ENCODE measurements at places on chromosomes 1 and 21. TPM values are rescaled to one million over a fixed set of nuclear protein-coding genes. Genes with fewer than 3 reads are reported as not detected.
A peak's percentile ranks its signal among the peaks of the same experiment; 100 is the strongest.

The BRINP2 gene
- polyA plus RNA-seq, result not detected

GRCh38 chr1:59045636-59046035 is 251.3 kb upstream of the FGGY start:
- DNase-seq, result no peak

The DMRTA2 gene
- not detected for polyA plus RNA-seq

DNA sequence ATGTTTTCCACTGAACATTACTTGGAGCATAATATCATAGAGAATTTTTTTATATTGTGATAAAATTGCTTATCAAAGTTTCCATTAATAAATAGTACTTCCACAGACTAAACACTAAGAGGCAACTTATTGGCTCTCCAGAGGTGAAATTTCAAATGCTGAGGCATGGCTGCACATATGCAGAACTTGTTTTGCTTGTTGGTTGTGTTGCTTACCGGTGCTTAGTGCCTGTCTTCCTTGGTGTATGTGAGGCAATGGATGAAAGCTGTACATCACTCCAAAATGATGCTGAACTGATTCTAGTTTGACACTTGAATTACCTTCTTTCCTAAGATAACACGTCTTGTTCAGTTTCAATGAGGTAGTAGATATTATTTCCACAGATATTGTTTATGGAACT is 29.8 kb upstream of the GPR52 start:
- DNase-seq, result no peak

The TPTE gene
- not detected for polyA plus RNA-seq

GRCh38 chr1:212346601-212347000 is 61.4 kb downstream of the PPP2R5A start:
- DNase-seq, result no peak

DNA sequence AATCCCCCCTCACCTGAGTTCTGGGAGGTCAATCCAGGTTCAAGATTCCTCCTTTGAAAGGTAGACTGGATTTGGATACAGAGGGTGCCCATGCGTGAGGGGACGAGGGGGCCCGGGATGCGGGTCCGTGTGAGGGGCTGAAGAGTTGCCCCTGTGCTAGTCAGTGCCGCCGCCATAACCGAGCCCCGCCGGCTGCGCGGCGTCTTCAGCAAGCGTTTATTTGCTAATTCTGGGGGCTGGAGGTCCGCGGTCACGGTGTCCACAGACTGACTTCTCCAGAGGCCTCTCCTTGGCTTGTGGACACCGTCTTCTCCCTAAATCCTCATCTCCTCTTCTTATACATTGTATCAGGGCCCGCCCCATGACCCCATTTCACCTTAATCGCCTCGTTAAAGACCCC is 20.9 kb upstream of the SAMD11 start:
- no peak for DNase-seq

The DCDC2B gene
- 0.13 TPM for polyA plus RNA-seq

- no peak for DNase-seq
These were observed 135.5 kb downstream of the SETD4 start for GRCh38 chr21:35924714-35925301.

GRCh38 chr21:21148009-21148408 is 149.8 kb downstream of the NCAM2 start:
- DNase-seq, result no peak

The RSPH1 gene
- polyA plus RNA-seq, result not detected

- DNase-seq, result no peak
These were observed 35.5 kb upstream of the ASB17 start for GRCh38 chr1:75967719-75968118.

The ILDR2 gene
- not detected for polyA plus RNA-seq

- no peak for DNase-seq
These were observed 13.3 kb downstream of the ARV1 start for GRCh38 chr1:230992100-230992774.

The ERMAP gene
- 3.1 TPM for polyA plus RNA-seq

DNA sequence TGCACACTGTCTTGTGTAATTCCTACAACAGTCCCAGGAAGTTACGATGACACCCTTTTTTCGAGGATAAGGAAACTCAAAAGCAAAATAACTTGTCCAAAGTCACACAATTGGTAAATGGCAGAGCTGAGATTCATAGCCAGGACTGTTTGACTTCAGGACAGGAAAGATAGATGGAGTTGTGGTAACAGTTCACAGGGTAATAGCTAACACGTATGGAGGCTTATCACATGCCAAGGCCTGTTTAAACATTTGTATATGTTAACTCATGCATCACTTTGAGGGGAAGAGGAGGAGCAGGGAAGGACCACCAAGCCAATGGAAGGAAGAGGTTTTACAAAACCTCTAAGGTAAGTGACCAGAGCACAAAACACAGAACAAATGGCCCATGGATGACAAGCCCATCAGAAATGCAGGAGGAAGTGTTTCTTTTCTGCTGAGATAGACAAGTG is 2.8 kb downstream of the DHCR24 start:
- DNase-seq, result no peak

- no peak for DNase-seq
These were observed 113.1 kb downstream of the PCP4 start for GRCh38 chr21:39980241-39980820.

- DNase-seq, result no peak
These were observed 130.4 kb downstream of the ATP1B1 start for GRCh38 chr1:169236880-169237279.

- no peak for DNase-seq
These were observed 76.4 kb upstream of the SLC45A1 start for GRCh38 chr1:8241417-8242014.

The OR14K1 gene
- not detected for polyA plus RNA-seq

GRCh38 chr1:11179125-11179524 is 10.0 kb upstream of the ANGPTL7 start:
- no peak for DNase-seq

The CHIA gene
- not detected for polyA plus RNA-seq

GRCh38 chr1:198730952-198731351 is 92.1 kb downstream of the PTPRC start:
- no peak for DNase-seq

GRCh38 chr1:78607944-78608343 is 12.3 kb upstream of the IFI44L start:
- no peak for DNase-seq

DNA sequence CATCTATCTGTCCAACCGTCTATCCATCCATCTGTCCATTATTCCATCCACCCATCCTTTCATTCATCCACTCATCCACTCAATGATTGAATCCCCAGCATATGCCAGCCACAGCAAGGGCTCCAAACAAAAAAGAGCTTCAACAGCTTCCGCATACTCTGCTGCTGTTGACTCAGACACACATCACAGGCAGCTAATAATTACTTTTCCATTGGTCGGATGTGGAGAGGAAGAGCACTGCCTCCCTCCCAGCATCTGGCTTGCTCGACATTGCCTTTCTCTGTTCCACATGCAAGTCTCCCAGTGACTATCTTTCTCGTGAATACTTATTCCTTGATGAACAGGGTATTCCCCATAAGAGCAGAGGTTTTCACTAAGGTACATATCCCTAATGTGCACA is 176.5 kb downstream of the HIVEP3 start:
- DNase-seq, result no peak

The TMOD4 gene
- polyA plus RNA-seq, result 1.0 TPM

DNA sequence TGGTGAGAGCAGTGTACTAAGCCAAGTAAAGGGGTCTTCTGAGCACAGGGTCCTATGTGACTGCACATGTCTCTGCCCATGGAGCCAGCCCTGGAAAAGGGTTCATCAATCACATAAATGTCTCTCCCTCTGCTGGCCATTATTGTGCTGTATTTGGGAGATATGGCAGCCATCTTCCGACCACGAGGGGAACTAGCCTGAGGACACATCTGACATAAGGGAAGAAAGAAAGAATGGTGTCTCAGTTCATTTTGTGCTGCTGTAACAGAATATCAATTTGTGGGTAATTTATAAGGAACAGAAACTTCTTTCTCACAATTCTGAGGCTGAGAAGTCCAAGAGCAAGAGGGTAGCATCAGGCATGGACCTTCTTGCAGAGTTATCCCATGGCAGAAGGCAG is 55.1 kb upstream of the GJA5 start:
- no peak for DNase-seq

DNA sequence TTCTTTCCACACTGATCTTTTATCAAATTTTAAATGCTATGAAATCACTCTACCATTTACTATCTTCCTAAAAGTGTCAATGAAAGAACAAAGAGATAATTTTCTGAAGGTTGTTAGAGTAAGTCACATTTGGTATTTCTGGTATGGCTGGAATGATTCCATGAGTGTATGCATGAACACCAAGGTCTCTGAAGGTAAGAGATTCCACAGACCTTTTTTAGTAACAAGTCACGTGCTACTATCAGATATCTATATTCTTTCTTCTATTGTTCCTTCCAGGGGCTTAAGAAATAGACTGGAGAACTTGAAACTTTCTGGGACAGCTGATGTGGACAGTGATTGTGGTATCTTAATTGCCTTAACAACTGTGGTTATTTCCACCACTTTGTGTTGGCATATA is 265.0 kb downstream of the SDCCAG8 start:
- no peak for DNase-seq

The CR1 gene
- 2.3 TPM for polyA plus RNA-seq

The SCNM1 gene
- polyA plus RNA-seq, result 58.4 TPM

- no peak for DNase-seq
These were observed 66.6 kb upstream of the TIAM1 start for GRCh38 chr21:31410499-31411131.

DNA sequence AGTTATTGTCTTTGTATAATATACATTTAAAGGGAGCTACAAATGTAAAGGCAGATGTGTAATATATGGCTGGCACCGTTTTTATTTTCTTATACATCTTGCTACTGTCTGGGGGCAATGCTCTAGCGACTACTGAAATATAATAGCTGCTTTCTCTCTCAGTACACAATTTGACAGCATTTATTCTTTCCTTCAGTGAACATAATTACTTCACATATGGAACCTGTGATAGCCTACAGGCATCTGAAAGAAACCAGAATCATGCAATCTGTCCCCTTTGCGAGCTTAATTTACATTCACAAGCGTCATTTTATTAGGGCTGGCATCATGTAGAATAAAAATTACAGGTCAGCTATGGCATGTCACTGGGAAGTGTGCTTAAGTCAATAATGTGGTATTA is 557.5 kb upstream of the PTBP2 start:
- DNase-seq, result no peak

DNA sequence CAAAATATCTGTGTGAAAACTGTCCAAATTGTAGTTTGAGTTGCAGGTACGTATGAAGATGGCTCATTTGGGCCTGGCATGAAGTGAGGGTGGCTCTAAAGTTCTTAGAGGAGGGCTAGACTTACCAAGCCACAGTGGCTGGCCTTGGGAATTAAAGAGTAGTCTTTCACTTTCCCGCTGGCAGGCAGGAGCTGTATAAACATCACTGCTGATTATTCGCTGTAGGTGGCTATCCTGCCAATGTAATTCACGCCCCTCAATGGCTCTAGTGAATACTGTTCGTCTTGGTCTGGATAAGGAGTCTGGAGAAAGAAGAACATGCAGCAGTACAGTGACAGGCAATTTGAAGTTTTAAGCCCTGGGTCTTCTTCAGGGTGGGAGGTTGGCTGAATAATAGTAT is 31.0 kb downstream of the UROD start:
- DNase-seq, result no peak

The KRTAP10-9 gene
- polyA plus RNA-seq, result not detected

DNA sequence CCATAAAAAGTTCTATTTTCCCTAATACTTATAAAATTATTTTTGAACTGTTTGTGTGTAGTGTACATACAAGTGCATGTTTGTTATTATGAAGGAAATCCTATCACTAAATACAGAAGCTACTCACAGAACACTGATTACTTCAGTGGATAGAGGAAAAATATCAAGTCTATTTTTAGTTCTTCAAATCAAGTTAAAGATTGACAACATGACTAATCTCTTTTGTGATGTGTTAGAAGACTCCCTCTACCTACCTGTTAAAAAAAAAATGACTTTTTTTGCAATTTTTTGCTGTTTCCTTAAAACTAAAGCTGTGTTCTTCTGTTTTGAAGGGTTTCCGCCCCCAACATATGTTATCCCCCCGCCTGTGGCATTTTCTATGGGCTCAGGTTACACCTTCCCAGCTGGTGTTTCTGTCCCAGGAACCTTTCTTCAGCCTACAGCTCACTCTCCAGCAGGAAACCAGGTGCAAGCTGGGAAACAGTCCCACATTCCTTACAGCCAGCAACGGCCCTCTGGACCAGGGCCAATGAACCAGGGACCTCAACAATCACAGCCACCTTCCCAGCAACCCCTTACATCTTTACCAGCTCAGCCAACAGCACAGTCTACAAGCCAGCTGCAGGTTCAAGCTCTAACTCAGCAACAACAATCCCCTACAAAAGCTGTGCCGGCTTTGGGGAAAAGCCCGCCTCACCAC is 45.5 kb downstream of the NCF2 start:
- no peak for DNase-seq

- DNase-seq, result no peak
These were observed 27.7 kb downstream of the RPL5 start for GRCh38 chr1:92859400-92860039.

The HSD11B1 gene
- polyA plus RNA-seq, result 0.30 TPM

- no peak for DNase-seq
These were observed 642.9 kb downstream of the PTPRU start for GRCh38 chr1:29879217-29879616.

- no peak for DNase-seq
These were observed 11.6 kb downstream of the TIPRL start for GRCh38 chr1:168190403-168190802.

- no peak for DNase-seq
These were observed 52.7 kb downstream of the TRIM33 start for GRCh38 chr1:114458237-114458777.

DNA sequence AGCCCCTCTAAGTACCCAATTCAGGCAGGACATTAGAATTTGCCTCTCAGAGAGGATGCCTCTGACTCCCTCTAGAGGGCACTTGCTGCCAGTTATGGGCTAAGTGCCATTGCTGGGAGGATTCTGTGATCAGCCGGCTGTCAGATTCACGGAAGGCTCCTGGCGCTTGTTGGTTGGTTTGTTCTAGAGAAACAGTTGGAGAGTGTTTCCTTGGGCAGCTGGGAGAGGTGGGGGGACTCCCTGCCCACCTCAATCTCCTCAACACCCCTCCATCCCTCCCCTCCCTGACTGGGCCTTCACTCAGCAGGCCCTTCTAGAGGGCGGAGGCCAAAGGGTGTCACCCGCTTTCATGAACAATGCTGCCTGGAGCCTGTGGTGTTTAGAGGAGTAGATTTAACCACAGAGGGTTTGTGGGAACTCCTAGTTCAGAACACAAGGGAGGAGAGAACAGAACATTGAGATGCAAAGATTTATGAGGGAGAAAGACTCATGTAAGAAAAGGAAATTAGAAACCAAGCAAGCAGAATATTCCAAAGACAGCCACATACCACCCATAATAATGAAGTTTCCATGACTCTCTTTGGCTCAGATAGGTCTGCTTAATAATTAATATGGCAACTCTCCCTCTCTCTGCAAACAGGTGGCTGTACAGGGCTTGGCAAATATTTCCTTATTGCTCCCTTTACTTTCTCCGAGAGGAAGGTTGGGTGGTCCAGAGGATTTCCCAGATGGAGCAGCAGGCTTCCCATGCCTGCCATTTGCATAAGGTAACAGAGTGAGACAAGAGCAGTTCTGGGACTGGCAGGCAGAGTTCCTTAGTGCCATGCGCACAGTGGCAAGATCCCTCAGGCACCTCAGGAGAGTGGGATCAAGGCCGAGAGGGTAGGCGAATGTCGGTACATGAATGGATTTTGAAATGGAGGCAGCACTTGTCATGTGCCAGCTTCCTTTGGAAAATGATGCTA is 30.0 kb upstream of the ACP6 start:
- peak; percentile 66 for DNase-seq

GRCh38 chr1:234727018-234727940 is 117.3 kb upstream of the IRF2BP2 start:
- DNase-seq, result no peak

- DNase-seq, result no peak
These were observed 16.9 kb downstream of the ATG4C start for GRCh38 chr1:62800825-62801306.

Data from CD8-positive, alpha-beta memory T cell (primary cell).